ENCODE measurements at places on chromosomes 3 and 15.

- no peak for DNase-seq
These were observed 103.7 kb downstream of the ATP10A start for GRCh38 chr15:25759421-25759820.

- DNase-seq = no peak
These were observed 120.7 kb downstream of the ANP32A start for GRCh38 chr15:68699881-68700454.

- DNase-seq = no peak
These were observed 419 bp downstream of the FAM227B start for GRCh38 chr15:49620199-49620598.

- DNase-seq = no peak
These were observed 7.7 kb downstream of the CRABP1 start for GRCh38 chr15:78347586-78348543.

DNA sequence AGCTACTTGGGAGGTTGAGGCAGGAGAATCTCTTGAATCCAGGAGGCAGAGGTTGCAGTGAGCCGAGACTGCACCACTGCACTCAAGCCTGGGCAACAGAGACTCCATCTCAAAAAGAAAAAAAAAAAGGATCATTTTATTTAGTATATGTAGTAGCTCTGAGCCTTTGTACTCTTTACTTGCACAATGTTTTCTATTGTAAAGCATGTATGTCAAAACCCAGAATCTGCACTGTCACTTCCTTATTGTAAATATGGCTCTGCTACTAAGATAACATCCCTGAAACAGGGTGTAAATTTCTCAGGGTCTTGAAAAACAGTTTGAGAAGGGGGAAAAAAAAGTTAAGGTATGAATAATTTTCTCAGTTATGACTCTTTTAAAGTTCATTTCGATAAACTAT lies 35.1 kb downstream of the SLMAP start:
- DNase-seq = no peak

- no peak for DNase-seq
These were observed 370.7 kb upstream of the SLCO3A1 start for GRCh38 chr15:91482799-91483198.

DNA sequence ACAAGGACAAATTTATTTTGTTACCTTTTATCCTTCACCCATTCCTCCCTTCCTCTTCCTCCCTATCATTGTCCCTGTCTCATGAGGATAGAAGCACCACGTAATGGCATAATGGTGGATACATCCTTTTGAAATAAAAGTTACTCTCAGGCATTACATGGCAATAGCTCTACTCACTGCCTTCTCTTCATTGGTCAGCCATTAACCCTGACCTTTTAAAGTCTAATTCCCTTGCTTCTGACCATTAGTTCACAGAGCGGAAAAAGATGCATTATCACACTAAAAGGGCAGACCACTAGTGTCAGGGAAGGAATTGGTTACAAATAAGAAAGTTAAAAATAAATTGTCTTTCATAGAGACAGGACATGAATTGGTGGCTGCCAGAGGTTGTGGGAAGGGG lies 54.6 kb upstream of the EIF1B start:
- DNase-seq = no peak

DNA sequence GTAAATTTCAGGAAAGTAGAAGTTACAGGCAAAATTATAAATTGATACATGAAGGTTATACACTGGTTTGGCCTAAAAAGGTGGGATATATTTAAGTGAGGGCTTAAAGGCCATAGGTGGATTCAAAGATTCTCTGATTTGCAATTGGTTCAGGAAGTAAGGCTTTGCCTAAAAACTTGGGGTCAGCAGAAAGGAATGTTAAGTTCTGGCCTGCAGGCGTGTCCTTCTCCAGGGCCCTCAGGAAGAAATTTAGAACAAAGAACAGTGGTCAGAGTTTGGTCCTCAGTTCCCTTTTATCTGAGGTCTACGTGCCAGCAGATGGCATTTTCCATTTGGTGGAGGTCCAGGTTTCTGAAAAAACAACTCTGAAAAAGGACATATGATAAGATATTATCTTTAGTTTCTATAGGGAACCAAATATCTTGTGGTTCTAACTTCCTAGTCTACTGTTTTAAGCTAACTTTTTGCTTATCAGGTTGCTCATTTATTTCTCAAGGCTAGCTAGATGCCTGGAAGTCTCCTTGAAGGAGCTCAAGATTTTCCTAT lies 40.5 kb downstream of the SCN11A start:
- DNase-seq = no peak

GRCh38 chr3:63872135-63872924 lies 8.7 kb downstream of the ATXN7 start:
- DNase-seq = peak; percentile 54
